MG63 (cell line): ENCODE measurements at places on chromosomes 1 and 21.

DNA sequence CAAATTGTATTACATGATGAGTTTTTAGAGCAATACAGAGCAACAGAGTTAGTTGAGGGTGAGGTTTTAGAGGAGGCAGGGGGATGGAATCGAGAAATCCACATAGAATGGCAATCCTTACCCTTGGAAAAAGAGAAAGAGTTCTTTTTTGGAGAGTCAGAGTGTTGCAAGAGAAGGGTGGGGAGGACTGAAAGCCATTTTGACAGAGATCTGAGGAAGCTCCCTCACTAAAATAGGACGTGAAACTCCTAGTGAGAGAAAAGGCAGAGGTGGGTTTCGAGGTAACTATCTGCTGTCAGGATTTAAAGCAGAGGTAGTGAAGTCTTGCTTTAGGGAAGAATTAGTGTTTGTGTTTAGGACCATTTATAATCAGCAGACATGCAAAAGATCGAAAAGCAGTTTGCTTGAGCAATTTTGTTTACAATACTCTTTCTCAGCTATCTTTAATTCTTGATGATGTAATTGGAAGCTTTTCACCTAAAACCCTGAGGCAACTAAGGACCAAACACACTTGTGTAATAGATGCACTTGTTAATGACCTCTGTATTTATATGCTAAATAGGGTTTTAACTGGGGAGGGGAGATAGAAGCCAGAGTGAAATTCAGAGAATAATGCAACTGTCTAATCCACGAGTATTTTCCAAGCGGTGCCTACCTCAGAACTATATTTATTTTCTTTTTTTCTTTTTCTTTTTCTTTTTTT lies 20.0 kb downstream of the ADAMTS5 start:
- DNase-seq: no peak

DNA sequence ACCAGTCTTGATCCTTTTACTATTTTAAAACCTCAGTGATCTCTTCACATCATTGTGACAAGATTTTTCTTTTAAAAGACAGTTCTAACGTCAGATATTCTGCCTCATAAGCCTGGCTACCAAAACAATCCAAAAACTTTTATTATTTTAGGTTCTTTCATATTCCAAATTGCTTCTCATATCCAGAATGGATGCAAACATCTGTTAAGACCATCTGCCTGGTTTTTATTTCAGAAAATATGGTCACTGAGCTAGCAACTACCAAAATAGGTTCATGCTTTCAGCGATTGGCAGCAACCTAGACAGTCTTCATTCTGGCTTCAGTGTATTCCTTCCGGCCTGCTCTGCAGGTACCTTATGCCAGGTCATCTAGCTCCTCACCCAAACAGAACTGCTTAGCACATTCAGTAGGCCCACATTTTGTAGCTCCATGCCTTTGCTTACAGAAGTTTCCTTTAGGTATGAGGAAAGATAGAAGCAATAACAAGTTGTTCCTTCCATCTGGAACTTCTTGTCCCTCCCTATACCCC lies 59.0 kb upstream of the CACYBP start:
- DNase-seq: no peak

DNA sequence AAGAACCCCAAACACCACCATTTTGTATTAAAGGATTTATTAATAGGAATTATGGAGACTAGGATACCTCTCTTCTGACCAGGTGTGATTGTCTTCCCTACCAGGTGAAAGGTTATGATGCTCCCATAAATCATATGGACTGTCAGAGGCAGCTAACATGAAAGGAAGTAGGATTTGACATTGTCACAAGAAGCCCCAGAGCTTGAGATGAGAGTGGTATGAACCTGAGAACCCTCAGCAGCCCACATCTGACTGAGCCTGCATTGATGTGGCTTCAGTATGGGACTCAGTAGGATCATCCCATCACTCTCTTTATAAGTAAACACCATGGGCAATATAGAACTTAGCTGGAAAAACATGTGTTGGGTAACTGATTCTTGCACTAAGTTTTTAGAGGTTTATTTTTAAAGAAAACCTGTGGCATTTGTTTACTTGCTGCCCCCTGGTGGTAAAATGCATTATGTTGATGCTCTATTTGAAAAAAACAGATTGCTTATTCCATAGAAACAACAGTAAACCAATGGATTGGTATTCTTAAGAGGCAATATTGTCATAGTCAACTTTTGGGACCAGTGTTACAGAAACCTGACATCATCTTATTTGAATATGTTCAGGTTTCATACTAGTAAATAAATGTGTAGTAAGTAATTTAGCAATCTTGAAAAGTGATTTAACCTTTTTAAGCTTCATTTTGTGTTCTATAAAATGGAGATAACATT lies 16.6 kb upstream of the CACYBP start:
- no peak for DNase-seq

DNA sequence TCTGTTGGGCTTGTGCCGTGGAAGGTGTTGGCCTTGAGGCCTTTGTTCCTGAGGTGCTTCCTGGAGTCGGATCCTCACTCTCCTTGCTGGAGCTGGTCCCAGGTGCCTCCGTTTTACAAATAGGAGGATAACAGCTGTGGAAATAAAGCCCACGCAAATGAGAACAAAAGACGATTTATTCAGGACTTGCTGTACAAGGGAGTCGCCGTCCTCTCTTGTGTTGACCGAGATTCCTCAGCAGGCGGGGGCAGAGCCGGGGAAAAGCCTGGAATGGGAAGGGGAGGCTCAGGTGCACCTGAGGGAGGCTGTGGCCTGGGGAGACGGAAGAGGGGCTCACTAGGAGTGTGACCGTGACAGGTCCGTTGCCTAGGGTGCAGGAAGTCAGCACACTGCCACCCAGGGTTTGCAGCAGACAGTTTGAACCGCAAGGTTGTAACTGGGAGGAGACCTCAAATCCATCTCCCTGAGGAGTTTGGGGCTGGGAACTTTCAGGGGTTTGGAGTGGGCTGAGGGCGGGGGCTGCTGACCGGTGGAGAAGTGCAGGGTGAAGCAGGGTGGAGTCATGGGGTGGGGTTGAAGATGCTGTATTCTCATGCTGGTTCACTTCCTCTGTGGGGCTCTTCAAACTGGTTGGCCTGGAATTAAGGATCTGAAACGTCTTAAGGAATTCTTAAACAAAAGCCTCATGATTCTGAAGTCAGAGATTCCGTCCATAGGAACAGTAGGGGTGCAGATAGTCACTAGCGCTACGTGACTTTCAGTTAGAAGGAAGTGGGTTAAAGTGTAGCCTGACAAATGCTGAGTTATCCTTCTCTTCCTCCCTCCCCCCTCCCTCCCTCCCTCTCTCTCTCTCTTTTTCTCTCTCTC lies 2.6 kb upstream of the CSTB start:
- DNase-seq: no peak

GRCh38 chr1:21468599-21468998 lies 28.7 kb downstream of the NBPF3 start:
- no peak for DNase-seq

- DNase-seq: no peak
Measured at GRCh38 chr1:230299191-230300006, 126.7 kb downstream of the PGBD5 start.

GRCh38 chr1:59769736-59770095 lies 45.0 kb upstream of the HOOK1 start:
- DNase-seq: no peak

DNA sequence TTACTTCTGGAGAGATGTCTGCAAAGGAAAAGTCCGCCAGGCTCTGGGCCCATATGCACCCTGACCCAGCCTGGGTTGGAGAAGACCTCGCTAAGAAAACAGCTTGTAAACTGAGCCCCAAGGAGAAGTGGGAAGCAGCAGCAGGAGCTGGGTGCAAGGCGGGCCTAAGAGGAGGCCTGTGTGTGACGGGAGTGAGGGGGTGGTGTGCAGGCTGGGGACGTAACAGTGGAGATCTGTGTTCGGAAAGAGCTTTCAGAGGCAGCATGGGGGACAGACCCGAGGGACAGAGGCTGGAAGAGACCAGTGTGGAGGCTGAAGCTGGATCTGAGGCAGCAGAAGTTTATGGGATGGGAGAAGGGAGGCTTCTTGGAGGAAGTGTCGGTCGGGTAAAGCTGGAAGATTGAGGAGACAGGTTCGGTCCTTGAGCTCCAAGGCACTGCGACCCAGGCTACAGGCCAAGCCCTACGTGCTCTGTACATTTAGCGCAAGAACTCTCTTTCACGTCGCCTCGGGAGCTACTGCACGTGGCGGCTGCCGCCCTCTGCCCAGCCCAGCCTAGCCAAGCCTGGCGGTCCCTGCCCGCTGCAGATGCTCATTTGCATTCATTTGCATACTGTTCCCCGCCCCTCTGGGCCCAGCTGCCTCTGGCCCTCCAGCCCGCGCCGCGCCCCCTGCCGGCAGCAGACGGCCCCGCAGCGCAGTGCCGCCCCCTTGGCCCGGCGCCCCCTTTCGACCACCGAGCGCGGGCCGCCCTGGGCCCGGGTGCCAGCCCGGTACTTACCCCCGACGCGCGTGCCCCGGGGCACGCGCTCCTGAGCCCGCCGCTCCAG lies 6.3 kb downstream of the HPCA start:
- no peak for DNase-seq

- DNase-seq: peak; percentile 28
Measured at GRCh38 chr1:228163007-228163753, 2.4 kb upstream of the IBA57 start.

- DNase-seq: no peak
Measured at GRCh38 chr21:45799765-45800338, 156.3 kb downstream of the PCBP3 start.
